Mesenchymal stem cell (in vitro differentiated cells and primary cell): ENCODE measurements at places on chromosomes 3 and 15.
A peak's percentile ranks its signal among the peaks of the same experiment; 100 is the strongest.

DNA sequence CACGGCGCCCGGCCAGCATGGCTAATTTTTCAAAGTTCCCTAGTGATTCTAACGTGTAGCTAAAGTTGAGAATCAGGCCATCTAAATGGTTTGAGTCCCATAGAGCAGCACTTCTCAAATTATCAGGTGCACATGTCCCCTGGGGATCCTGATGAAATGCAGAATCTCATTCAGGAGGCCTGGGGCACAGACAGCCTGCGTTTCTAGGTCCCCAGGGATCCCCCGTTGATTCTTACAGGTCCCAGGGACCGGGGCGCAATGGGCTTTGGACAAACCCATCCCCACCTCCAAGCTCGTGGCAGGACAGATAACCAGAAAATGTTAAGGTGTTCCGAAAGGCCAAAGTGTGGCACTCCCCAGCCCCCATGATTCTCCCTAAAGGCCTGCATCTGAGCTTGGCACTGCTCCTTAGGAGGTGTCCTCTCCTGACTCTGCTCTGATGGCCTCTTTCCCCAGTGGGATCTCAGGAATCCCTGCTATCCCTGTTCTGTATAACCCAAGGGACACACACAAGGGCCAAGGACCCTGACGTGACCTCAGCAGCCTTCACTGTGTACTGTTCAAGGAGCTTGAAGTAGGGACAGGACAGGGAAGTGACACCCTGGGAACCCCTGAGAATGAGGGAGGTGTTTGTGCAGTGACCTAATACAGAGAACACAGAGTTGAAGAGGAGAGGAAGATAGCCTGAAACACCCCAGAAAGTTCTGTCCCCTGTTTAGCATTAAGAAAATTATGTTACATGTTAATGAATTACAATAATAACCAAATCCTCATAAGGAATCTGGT lies 8.0 kb downstream of the LRRK1 start:
- no peak for DNase-seq

GRCh38 chr3:132017137-132017536 lies 17.7 kb downstream of the CPNE4 start:
- DNase-seq: no peak

DNA sequence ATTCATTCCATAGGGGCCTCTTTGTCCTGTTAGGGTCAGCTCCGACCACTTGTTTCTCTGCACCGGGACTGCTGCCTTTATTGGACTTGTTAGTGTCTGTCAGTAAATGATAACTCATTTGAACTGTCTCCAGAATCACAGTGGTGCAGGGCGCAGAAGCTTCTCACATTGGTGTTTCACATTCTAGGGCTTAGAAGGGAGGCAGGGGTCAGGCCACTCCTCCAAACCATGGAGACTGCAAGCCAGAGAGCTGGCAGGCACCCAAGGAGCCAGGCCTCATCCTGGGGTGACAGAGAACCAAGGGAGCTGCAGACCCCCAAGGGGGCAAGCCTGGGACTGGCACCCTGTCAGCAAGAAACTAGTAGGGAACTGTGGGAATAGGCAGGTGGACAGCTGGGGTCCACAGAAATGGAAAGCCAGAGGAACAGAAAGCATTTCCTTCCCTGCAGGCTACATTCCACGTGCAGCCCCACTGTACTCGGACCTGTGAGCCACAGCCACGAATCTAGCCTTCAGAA lies 49.1 kb downstream of the CCNL1 start:
- no peak for DNase-seq

DNA sequence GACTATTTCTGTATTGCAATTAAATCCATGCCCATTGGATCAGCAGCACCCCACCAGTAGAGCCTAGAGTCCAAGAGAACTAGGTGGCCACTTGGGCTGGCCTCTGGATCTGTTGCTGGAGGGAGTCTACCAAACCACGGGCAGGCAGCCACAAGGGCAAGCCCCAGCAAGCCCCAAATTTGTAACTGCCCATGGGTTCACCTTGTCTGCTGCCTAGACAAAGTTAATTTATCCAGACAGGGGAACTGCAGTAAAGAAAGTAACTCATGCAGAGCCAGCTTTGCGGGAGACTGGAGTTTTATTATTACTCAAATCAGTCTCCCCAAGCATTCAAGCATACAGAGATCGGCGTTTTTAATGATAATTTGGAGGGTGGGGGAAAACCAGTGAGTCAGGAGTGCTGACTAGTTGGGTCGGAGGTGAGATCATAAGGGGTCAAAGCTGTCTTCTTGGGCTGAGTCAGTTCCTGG lies 74.0 kb upstream of the TERB2 start:
- DNase-seq: no peak

DNA sequence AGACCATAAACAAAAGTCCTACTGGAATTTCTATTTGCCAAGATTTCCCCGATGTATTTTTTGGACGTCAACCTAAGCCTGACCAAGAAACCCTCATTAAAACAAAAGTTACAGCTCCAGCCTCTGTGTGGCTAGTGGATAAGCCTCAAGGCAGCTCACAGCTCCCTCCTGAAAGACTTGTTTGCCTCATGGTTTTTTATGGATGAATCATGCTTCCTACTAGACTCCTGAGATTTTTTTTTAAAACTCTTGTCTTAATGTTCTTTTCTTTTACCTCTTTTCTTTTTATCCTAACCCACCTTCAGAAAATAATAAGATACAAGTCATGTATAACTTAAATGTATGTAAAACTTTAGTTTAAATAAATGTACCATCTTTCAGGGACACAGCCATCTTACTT lies 52.4 kb downstream of the SUCNR1 start:
- peak; percentile 71 for DNase-seq

DNA sequence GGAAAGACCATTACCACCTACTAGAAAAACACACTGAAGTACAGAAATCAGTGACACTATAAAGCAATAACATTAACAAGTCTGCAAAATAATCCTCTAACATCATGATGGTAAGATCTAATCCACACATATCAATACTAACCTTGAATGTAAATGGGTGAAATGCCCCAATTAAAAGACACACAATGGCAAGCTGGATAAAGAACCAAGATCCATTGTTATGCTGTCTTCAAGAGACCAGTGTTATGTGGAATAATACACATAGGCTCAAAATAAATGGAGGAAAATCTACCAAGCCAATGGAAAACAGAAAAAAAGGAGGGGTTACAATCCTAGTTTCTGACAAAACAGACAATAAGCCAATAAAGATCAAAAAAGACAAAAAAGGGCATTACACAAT lies 13.5 kb downstream of the OR5K3 start:
- DNase-seq: no peak

DNA sequence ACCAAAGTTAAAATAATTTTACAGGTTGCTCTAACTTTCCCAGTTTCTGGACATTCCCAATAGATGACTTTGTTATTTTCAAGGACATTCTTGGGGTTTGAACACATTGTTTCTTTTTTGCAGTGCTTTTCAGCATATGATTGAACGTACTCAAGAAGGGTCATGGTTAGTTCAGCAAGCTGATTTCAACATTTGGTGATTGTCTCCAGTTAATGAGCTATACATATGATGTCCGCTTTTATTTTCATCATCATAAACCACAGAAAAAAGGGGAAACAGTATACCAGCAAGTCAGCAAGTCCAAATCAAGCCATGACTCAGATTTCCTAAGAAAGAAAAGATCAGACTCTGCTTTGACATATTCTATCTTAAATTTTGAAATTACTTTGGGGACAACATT lies 69.4 kb downstream of the B3GALNT1 start:
- peak; percentile 25 for DNase-seq

DNA sequence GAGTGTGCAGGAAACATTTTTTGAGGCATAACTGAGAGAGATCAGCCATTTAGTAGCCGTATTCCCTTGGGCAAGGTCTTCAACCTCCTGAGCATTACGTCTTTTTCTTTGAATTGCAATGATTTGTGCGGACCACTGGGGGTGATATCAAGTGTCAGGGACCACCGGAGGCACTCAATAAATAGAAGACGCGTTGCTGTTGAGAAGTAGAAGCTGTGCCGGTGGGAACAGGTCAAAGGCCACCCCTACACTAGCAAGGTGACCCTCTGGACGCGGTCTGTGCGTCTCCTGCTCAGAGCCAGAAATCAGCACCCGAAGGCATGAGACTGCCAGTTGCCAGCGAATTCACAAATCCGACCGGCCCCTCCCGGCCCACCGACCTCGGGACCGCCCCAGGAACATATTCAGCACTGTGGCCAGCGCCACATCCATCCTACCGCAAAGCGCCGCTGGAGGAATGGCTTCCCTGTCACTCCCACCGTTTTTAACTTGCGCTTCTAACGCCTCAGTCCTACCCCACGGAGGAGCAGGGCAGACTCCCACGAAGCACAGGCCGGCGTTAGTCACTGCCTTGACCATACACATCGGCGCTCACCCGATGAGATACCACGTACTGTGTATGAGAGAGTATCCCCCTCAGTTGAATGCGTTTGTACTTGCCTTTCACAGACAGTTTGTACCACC lies 1.4 kb upstream of the GHSR start:
- peak; percentile 52 for DNase-seq

DNA sequence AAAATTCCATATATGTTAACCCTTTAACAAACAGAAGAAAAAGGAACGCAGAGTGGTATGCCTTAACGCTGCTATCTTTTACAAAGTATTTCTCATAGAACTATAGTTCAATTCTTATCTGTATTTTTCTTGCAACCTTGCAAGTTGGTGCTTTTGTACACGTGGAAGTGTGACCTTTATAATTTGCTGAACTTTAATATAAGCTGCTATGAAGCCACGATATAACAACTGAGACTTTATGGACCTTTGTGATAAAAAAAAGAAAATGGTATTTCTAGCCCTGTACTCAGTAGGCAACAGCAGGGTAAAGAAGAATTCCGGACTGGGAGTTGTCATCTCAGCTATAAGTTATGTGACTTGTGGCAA lies 6.3 kb upstream of the TFG start:
- no peak for DNase-seq

DNA sequence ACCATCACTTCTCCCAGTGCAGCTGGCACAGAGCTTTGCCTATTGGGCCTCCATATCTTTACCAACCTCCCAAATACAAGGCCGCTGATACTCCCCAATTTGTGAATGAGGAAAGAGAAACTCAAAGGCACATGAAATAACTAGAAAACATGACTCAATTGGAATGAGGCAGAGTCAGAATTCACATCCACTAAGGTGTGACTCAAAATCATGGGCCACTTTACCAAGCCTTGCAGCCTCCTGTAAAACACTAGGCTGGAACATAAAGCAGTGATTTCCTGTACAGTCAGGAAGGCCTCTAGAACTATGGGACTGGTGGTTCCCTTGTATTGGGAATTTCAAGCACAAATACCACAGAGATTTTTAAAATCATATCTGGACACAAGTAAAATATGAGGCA lies 128.6 kb downstream of the DCLK3 start:
- DNase-seq: no peak
